ENCODE measurements at places on chromosomes 2 and 18.

GRCh38 chr2:64086347-64087082 lies 57.7 kb downstream of the PELI1 start:
- no peak for DNase-seq

GRCh38 chr2:63743982-63744966 lies 97.4 kb upstream of the UGP2 start:
- no peak for DNase-seq

DNA sequence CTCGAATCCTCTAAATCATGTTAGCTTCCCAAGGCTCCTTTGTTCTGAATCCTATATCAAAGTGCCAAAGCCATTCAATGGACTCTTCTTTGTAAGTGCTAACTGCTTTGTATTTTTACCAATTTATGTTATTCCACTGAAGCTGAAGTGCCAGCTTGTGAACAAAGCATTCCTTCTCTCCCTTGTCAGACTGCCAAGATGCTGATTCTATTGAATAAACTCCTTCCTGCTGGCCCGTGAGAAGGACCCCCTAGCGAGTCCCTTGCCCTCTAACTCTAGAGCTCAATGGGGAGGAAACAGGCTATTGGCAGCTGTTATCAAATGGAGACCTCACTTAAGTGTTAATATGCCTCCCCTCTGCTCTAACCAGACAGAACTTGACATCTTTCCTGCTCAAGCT lies 1097.9 kb upstream of the CNTNAP5 start:
- DNase-seq, result peak; percentile 0

- DNase-seq, result peak; percentile 95
Measured at GRCh38 chr2:138948070-138948539, 167.9 kb upstream of the NXPH2 start.

DNA sequence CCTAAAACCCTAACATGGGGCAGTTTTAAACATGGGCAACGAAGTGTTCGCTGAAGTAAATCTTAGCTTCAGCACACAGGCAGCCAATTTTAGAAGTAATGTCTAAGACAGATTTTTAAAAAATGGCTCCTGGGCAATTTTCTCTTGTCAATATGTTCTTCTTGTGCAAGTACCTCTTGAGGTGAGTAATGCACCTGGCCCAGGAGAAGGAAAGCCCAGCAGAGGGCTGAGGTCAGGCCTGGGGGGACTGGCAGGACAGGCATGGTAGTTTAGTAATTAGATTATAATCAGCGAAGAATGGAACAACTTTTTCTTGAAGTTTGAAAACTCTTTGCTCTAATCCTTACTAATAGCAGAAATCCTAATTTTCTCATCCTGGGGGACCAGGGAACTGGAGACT lies 77.6 kb downstream of the SPRED2 start:
- DNase-seq, result no peak

DNA sequence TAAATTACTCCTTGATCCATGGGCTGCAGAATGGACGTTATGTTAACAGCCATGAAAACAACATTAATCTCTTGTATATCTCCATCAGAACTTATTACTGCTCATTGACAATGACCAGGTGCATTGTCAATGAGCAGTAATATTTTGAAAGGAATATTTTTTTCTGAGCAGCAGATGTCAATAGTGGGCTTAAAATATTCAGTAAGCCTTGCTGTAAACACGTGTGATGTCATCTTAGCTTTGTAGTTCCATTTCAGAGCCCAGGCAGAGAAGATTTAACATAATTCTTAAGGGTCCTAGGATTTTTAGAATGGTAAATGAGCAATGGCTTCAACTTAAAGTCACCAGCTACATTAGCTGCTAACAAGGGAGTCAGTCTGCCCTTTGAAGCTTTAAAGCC lies 26.6 kb downstream of the CFAP210 start:
- DNase-seq, result no peak

GRCh38 chr18:57436191-57436964 lies 1.2 kb downstream of the ONECUT2 start:
- no peak for DNase-seq

DNA sequence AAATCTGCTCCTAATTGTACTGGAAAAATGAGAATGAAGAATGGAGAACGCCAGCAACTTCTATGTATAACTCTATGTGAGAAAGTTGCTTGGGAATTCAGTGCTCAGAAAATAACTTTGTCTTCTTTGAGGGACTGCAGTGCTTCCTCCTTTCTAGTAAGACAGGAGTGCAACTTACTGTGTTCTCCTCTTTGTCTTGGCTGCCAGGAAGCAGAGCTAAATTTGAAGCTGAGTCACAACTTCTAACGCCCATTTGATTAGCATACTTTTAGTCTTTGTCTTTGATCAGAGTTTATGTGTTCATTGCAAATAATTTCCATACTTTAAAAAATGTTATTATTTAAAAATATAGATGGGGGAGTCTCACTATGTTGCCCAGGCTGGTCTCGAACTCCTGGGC lies 6.6 kb downstream of the ARHGAP25 start:
- peak; percentile 23 for DNase-seq

DNA sequence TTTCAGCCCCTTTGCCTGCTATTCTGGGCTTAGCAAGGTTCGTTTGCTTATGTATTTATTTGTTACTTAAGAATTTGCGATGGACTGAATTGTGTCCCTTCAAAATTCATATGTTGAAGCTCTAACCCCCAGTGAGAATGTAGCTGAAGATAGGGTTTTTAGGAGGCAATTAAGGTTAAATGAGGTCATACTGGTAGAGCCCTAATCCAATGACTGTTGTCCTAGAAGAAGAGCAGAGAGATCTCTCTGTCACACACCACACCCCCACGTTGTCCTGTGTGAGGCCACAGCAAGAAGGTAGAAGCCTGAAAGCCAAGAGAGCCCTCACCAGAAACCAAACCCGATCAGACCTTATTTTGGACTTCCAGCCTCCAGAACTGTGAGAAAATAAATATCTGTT lies 66.7 kb downstream of the KIAA1328 start:
- no peak for DNase-seq

- peak; percentile 52 for DNase-seq
Measured at GRCh38 chr18:63131106-63131958, 188.2 kb downstream of the BCL2 start.

DNA sequence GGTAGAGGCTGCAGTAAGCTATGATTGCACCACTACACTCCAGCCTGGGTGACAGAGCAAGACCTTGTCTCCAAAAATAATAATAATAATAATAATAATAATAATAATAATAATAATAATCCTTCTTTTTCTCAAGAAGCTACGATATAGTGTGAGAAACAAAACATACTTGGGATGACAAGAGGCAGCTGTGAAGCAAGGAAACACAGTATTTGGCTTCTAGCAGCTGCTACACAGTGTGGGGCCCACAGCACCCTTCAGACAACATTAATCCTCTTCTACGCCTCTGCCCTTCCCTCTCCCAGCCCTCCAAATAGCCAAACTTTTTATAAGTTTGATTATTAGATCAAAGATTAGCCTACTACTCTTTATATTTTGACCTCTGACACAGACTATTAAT lies 62.2 kb downstream of the MYOM1 start:
- DNase-seq, result no peak

GRCh38 chr18:32378705-32379104 lies 92.0 kb downstream of the GAREM1 start:
- DNase-seq, result peak; percentile 84

DNA sequence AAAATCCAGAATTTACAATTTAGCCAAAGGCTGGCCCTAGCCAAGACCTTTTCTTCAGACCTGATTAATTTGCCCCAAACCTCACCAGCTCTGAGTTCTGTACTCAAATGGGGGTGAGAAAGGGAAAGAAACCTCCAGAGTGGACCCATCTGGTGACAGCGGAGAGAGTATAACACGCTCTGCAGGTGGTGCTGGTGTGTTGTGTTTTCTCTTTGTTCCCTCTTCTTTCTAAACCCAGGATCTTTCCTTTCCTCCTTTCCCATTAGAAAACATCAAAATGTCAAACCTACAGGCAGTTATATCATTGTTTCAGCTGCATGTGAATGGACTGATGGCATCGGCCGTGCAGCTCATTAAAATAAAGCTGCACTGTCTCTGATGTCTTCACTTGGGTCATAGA lies 253.2 kb upstream of the SP5 start:
- DNase-seq, result no peak

DNA sequence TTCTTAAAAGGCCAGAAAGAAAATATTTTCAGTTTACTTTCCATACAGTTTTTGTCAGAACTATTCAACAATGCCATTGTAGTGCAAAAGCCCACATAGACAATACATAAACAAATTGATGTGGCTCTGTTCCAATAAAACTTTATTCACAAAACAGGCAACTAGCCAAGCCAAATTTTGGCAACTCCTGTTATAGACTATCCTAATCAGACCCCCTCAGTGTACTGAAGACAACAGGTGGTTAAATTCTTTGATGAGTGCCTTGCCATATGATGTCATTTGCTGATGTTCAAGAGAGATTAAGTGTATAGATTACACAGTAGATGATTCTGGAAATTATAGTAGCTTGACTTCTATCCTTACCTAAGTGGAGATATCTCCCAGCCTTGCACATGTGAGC lies 83.4 kb downstream of the FANCL start:
- no peak for DNase-seq

GRCh38 chr2:128388499-128388941 lies 69.9 kb upstream of the HS6ST1 start:
- peak; percentile 39 for DNase-seq

DNA sequence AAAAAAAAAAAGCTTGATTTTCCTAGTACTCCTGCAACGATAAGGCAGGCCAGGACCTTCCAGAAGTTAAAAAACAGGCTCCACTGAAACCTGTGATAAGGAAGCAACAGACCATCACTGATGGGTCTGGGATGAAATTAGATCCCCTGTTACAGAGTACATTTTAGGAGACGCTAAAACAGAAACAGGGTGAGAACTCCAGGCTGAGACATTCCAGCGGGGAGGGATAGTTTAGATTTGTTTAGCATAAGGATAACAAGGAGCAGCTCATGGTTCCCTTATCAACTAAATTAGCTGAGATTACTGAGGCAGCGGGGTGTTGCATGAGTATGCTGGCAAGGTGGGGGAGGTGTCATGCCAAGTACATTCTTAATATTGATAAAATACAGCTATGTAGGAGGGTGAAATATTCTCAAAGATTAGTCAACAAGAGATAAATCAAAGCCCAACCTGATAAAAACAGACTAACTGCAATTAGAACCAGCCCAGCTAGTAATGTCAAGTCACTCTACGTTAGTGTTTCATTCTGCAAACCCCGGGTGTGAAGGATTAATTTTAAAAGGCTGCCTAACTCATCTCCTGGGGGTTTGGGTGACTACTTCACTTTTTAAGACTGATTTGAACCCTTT lies 75.0 kb upstream of the BZW1 start:
- DNase-seq, result no peak

DNA sequence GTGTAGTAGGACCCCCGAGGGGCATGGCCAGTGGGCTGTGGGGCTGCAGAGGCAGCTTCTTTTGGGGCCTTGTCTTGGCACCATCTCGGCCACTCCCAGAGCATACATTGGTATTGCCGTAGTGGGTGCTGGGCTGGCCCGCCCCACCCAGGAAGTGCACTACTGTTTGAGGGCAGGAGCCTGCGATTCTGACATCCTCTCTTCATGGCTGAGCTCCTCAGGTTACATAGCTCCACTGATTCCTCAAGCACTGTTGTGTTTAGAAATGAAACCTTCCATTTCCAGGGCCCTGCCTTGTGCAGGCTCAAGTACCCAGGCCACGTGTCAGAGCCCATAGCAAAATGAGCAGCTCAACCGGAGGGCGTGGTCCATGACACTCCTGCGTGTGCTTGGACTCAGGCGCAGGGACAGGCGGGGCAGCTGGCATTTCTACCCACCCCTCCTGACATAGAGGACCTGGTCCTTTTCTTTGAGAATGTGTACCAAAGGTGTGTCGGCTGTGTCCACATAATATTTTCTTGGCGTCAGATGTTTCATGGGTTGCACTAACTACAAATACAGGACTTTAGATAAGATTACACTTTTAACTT lies 67.9 kb downstream of the DGKD start:
- peak; percentile 60 for DNase-seq

- no peak for DNase-seq
Measured at GRCh38 chr2:236971131-236971821, 114.4 kb upstream of the COPS8 start.

DNA sequence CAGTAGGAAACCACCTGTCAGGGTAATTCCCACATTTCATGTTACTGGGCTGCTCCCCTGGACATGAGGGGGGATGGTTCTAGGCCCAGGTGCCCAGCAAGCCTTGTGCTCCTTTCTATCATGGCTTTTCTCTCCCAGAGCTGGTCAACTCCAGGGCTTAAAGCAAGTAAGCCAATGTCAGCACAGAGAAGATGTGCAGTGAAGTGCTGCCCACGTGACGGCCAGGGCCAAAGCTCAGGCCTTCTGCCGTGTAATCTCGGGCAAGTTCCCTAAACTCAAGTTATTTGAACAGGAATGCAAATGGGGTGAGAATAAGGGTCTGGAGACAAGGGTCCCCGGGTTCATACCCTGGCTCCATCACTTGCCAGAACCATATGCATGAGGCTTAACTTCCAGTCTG lies 16.5 kb downstream of the SFXN5 start:
- no peak for DNase-seq

DNA sequence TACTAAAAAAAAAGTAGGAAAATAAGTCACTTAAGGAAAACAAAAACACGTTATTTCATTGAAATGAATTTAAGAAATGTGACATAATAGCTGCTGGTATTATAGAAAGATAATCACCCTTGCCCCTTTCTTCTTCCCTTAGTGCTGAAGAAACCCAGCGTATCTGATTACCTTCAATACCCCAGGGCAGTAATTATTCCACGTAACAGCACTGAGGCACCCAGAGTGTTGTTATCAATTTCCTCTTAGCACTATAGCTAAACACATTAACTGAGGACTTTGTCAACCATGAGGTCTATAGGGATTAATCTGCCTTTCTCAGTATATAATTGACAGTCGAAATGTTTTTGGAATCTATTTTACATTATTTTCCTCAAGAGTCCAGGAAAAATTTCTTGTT lies 180.0 kb upstream of the NXPH2 start:
- no peak for DNase-seq

- no peak for DNase-seq
Measured at GRCh38 chr2:213914510-213914909, 496.3 kb upstream of the VWC2L start.

Data from iris pigment epithelial cell (primary cell).